ENCODE measurements at places on chromosomes 1 and 21. TPM values are rescaled to one million over a fixed set of nuclear protein-coding genes. Genes with fewer than 3 reads are reported as not detected.

SESN2 gene
- 147 TPM for total RNA-seq

EPS8L3 gene
- total RNA-seq: 0.55 TPM

LCE1F gene
- not detected for total RNA-seq

- DNase-seq: no peak
These were observed at the start of gene S100A7 for GRCh38 chr1:153460551-153460950. Gene S100A7 (minus strand): TSS chr1:153460651. CDS start chr1:153459013, 1,638 bp downstream.

GRCh38 chr1:29880556-29880955 is 644.2 kb downstream of the PTPRU start:
- DNase-seq: no peak

- no peak for DNase-seq
These were observed 11.6 kb downstream of the MED18 start for GRCh38 chr1:28340221-28340974.

- DNase-seq: no peak
These were observed 71.1 kb downstream of the CACNA1E start for GRCh38 chr1:181554465-181554864.

DNA sequence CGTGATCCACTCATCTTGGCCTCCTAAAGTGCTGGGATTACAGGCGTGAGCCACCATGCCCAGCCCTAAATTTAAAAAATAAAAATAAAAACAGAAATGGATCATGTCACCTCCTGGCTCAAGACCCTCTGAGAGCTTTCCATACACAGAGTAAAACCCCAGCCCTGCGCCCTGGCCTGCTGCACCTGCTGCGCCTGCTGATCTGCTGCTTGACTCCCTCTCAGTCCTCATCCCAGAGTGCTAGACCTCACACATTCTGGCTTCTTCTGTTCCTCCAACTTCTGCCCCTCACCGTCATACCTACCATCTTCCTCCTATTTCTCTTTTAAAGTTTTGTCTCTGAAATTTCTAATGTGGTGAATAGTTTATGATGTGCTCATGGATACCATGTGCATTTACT is 42.7 kb upstream of the DIPK1A start:
- DNase-seq: no peak

DNA sequence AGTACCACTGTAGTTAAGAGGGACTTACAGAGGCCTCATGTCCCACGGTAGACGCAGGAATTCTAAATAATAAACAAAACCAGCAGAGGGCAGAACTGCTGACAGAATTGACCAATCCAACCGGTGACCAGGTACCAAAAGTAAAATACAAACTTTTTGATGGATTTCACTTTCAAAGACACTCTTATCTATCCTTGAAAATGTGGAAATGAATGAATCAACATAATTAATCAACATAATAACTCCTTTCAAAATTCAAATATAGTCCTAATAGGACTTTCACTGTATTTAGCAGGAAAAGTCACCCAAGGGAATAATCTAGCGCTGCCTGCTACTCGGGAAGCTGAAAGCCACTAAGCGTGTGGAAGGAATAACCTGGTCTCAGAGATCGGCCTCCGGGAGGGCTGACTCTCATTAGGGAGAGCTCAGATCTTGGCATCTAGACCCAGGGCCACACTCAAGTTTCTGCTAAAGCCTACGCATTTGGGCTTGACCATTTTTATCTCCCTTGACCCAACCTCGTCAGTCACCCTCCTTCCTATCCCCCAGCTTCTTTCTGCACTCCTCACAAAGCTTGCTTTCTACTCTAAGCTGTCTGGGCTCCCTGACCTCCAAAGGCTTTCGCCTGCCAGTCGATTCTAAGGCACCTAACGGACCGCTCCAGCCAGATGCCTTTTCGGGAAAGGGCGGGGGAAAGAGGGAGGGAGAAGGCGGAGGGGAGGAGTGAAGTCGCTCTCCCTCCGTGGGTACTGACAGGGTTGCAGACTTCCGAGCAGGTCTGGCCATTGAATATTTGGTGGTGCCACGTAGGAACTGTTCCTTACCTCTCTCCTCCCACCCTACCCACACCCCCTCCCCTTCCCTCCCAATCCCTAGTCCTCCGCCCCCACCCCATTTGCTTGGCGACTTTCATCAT is 1.6 kb downstream of the COL11A1 start:
- no peak for DNase-seq

DNA sequence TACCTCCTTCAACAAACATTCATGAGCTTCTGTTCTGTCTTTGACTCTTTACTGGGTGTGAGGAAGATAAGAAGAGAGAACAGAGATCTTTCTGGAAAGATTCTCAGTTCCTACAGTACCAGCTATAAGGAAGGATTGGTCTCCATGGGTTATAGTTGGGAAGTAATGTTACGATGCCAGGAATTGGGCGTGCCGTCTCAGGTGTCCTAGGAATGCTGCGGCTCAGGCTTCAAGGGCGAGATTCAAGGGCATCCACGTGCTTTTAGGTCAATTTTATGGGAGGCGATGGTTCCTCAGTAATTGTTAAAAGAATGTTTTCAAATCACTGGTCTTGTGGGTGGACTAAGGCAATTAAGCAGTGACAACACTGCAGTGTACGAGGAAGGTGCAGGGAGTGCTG is 27.3 kb downstream of the COG2 start:
- DNase-seq: no peak

DNA sequence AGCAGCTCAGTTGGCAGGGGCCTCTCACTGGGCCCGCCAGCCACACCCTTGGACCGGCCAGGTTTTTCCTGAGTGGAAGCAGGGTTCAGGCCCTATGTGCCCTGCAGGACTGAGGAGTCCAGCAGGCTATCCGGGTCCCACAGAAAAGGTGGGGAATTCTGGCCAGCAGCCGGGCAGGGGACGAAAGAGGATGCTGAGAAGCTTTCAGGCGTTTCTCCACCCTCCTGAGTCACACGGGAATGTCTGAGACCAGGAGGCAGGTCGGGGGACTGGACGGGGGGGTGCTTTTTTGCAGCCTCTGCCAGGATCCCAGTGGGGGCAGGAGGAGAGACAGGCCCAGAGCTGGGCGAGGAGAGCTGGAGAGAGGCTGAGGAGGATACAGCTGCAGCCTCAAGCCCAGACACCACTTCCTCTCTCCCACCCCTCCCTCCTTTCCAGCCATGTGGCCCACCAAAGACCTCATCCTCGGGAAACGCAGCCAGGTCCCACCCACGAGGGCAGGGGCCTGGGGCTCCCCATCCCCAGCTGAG is 105.4 kb downstream of the SPSB1 start:
- DNase-seq: peak; percentile 54
